ENCODE measurements at places on chromosomes 4 and X.

- no peak for DNase-seq
Measured at GRCh38 chr4:7365462-7366179, 69.1 kb downstream of the PSAPL1 start.

GRCh38 chr4:81404294-81404693, 67.4 kb downstream of the RASGEF1B start:
- no peak for DNase-seq

DNA sequence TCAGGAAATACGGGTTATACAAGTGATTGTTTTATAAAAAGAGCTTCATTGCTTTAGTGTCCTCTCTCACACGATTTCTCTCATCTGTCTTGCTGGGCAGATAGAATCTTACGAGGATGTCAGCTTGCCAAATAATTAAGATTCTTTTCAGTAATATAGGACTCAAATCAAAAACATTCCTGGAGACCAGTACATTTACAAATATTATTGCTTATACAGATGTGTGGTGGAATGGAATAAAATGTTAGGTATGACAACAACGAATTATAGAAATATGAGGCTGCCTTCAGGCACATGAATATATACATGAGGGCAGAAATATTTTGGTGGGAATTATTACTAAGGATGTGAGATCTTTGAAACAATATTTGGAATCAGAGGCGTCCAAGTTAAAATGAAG, 88.9 kb downstream of the GC start:
- no peak for DNase-seq

GRCh38 chr4:56026596-56026995, 77.9 kb downstream of the CEP135 start:
- no peak for DNase-seq

- no peak for DNase-seq
Measured at GRCh38 chr4:26789208-26789607, 71.4 kb upstream of the STIM2 start.

All from KBM-7 (cell line).